NAMALWA (cell line): ENCODE measurements at places on chromosomes 6 and 20.

DNA sequence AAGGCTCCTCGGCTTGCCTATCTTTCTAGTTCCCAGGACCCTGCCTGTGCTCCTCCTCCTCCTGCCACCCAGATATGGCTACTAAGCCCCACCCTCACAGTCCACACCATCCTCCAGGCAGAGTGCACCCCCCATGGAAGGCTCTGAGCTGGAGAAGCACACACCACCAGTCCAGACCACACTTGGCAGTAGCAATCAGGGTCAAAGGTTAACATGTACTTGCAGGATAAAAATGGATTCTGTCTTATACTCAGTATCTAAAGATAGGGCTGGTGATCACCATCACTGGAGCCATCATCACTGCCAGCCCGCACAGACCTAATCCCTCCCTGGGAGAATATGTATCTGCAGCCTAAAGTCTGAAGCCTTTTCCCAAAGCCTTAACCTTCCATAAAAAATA, 83.4 kb downstream of the PRKN start:
- no peak for DNase-seq

DNA sequence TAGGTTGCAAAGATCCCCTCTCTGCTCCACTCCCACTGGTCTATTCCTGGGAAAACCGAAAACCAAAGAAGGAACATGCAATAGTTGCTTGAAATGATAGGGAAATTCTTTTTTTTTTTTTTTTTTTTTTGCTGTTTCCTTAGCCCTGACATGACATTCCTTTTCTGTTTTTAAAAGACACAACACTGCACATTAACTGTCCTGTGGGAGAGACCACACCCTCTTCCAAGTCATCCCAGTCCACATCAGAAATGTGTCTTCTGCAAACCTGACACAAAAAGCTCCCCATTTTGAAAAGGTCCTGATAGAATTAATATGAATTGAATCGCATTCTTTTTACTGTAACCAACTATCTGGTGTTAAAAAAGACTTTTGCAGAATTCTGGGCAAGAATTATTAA, 43.4 kb upstream of the RIPOR2 start:
- no peak for DNase-seq

- no peak for DNase-seq
Observed at GRCh38 chr6:44034391-44034861, 92.8 kb downstream of the MRPL14 start.

- peak; percentile 54 for DNase-seq
Observed at GRCh38 chr6:106556368-106556960, 72.8 kb downstream of the RTN4IP1 start.

DNA sequence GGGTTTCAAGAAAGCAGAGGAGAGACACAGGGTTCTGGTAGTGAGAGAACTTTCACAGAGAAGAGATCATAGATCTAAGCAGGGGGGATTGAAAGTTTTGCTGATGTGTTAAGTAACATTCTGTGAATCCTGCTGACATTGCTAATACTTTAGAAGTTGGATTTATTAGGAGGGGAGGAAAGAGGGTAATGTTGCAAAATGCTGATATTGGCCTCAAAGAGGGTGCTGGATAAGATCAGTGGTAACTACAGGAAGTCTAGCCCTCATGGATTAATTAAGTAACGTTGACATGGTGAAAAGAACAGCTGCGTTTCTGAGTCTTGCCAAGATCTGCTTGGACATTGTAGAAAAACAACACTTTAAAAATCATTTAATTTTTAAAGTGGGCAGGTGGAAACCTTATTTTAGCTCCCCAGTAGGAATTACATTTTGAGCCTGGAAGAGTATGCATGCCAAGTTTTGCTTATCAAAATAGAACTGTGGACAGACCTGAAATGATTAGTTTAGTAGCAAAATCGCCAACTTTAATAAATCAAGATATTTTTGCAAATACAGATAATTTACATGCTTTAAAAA, 606.0 kb upstream of the HTR1E start:
- DNase-seq: no peak

DNA sequence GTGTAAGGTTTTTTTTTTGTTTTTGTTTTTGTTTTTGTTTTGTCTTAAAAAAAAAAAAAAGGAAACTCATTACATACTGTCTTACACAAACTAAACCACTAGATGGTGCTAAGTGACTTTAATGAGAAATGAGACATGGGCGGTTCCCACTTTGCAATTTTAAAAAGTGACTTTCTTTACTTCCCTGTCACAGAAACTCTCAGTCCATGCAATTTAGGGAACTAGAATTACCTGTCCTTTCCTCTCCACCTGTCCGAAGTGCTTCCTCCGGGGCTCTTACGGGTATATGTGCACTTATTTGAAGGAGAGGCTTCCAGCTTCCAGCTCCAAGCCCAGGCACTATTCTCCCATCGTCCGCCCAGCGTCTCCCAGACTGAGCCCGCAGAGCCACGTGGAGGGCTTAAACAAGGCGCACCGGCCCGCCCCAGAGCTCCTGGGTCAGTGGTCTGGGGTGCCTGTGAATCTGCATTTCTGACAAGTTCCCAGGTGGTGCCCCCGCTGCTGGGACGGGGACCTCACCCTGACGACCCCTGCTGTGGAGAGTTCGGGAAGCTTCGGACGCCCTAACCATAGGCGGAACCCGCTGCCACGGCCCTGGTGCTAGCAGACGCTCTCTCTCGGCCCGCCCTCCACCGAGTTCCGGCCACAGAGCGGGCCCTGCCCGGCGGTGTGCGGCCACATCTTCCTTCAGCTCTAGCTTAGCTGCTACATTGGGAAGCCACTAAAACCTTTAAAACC, 26.1 kb downstream of the BFSP1 start:
- peak; percentile 82 for DNase-seq

- no peak for DNase-seq
Observed at GRCh38 chr6:29994826-29995225, 52.5 kb downstream of the HLA-A start.

DNA sequence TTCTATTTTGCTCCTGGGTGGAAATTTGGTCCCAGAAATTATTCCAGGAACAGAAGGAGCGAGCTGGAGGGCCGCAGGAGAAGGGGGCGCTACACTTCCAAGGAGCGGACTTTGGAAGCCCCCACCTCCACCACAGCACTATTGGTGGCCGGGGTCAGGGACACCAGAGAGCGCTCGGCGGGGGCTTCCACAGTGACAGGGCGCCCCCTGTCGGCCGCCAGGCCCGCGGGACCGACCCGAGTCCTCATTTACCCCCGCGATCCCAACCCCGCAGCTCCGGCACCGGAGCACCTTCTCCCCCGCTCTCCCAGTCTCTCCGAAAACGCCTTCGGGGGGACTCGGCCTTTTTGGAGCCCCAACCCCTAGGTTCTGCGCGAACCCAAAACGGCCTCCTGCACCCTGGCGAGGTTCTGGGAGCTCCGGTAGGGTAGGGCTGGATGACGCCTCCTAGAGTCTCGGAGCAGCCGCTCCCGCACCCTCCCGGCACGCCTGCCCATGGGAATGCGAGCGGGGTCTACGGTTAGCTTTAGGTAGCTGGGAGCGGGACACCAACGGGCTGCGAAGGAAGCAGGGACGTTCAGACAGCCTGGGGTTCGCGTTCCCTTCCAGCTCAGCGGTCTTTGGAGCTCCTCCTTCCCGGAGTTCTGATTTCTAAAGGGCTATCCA, 2.4 kb upstream of the FOXA2 start:
- peak; percentile 9 for DNase-seq

- DNase-seq: no peak
Observed at GRCh38 chr6:125738276-125738675, 11.2 kb upstream of the HEY2 start.

DNA sequence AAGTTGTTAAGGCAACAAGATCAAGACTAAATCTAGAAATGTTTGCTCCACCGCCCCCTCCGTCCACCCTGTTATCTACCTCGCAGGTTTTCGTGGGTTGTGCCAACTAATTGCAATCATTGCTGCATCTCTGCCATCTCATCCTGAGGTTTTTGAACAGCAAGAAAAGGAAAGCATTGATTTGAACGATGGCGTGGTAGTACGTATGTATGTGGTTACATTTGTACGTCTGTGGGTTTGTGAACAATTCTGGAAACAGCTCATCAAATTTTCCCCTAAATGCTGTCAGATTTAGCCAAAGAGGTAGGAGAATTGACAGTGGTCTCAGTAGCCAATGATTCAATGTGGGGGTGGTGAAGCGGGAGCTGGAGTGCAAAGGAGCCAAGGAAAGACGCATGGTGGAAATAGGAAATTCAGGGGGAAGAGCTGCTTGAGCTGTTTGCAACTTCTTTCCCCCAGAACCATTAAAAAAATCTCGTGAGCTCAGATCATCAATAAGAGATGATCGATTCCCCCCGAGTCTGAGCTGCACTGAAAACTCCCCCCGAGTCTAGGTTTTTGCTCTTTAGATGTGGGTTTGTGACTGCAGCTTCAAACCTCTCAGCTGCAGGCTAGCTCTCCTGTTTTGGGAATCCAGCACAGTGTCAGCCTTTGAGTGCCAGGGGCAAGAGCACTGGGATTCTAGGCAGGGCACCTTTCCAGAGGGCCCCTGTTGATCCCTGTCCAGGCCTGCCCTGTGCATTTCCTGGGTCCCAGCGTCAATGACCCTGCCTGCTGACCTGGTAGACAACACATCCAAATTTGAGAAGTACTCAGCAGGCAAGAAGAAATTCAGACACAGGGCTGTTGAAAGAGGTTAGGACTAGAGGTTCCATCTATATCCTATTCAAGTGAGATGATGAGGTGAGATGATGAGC, 72.6 kb upstream of the LY86 start:
- no peak for DNase-seq

DNA sequence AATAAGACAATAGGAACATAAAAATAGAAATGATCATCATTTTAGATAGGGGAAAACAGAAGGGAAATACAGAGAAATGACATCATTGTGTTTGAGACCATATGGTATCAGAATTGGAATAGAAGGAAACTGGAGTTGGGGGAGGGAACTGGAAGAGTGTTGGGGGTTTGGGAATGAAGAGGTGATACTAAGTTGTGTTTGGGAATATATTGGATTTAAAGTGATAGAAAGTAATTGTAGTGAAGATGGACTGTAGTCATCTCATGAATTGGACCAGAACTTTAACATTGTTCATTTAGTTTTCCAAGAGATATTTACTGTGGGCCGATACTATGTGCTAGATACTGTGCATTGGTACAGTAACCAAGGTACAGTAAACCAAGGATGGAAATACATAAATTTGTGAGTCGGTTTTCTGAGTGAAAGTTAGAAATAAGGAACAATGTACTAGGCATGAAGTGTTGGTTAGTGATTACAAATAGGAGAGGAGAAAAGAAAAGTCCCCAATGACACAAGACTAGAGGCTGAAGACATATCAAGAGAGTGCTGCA, 32.3 kb downstream of the KCNQ5 start:
- no peak for DNase-seq

DNA sequence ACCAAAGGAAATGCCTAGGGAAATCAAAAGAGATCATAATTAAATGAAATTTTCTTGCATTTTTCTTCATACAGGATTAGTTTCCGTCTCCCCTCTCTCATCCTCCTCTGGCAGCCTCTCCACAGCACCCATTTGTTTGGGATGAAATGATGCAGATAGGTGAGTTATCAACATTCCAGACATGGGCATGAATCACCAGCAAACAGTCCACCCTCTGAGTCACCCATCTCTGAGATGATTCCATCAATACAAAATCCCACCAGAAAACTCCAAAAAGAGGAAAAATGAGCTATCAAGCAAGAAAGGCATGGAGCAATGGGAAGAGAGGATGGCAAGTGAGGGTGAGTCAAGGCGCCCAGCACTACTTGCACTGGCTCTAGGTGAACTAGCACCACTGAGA, 11.4 kb downstream of the MC3R start:
- no peak for DNase-seq

DNA sequence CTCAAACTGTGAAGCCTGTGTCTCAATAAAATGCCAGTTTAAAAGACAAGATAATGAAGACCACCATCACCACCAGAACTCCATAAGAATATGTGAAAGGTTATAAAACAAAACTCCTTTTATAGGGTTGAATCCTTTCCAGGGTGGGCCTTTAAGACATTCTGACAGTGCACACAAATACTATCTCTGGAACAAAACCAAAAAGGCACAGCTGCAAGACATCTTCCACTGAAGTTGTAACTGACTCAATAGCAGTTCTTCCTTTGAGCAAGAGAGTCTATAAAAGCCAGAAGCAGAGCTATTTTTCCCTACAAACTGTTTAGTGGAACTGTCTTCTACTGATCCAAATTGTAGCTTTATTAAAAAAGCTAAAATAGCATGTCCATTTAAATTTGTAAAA, 81.6 kb downstream of the EPB41L2 start:
- no peak for DNase-seq

- no peak for DNase-seq
Observed at GRCh38 chr6:21827425-21828202, 234.1 kb downstream of the SOX4 start.

- DNase-seq: no peak
Observed at GRCh38 chr6:84547341-84547801, 217.0 kb downstream of the TBX18 start.

- no peak for DNase-seq
Observed at GRCh38 chr20:13694420-13695150, 55.9 kb upstream of the TASP1 start.

DNA sequence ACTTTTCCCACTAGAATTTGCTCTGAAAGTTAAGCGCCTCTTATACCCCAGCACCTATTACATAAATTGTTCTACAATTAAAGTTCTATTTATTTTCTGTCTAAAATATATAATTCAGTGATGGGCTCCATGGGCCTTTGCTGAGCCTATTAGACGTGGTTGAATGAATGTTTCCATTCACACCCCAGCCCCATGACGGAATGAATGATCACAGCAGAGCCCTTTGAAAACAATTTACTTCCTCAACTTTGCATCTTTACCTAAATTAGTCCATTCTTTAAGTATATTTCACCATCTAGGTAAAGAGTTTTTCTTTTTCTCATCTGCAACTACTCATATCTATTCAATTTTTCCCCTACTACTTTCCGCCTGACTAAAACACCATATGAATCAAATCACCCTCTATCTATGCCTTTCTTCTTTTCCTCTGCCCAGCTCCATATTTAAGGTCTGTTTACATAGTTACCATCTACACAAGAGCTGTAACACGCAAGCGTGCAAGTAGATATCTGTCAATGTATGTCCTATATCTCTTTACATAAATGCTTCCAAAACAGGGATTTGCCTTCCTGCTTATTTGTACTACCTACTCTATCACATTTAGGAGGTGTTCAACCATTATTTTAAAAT, 69.7 kb downstream of the ECT2L start:
- no peak for DNase-seq

GRCh38 chr20:58471193-58472164, 43.7 kb downstream of the APCDD1L start:
- DNase-seq: no peak
